ENCODE measurements at places on chromosomes 3 and 15. TPM values are rescaled to one million over a fixed set of nuclear protein-coding genes. Genes with fewer than 3 reads are reported as not detected.

- DNase-seq: no peak
These were observed 777.4 kb downstream of the TUSC7 start for GRCh38 chr3:117486719-117487716.

Gene TRPM1
- not detected for total RNA-seq

GRCh38 chr3:188217011-188217463 lies 63.1 kb downstream of the LPP start:
- no peak for DNase-seq

- DNase-seq: no peak
These were observed 660.1 kb upstream of the CFAP20DC start for GRCh38 chr3:59709702-59710553.

GRCh38 chr15:68806220-68807060 lies 14.3 kb downstream of the ANP32A start:
- no peak for DNase-seq

Gene POPDC2
- total RNA-seq: 0.16 TPM

- DNase-seq: no peak
These were observed 753 bp downstream of the INAFM2 start for GRCh38 chr15:40323953-40324937.

Gene TRIM42
- not detected for total RNA-seq

Gene UROC1
- total RNA-seq: not detected

DNA sequence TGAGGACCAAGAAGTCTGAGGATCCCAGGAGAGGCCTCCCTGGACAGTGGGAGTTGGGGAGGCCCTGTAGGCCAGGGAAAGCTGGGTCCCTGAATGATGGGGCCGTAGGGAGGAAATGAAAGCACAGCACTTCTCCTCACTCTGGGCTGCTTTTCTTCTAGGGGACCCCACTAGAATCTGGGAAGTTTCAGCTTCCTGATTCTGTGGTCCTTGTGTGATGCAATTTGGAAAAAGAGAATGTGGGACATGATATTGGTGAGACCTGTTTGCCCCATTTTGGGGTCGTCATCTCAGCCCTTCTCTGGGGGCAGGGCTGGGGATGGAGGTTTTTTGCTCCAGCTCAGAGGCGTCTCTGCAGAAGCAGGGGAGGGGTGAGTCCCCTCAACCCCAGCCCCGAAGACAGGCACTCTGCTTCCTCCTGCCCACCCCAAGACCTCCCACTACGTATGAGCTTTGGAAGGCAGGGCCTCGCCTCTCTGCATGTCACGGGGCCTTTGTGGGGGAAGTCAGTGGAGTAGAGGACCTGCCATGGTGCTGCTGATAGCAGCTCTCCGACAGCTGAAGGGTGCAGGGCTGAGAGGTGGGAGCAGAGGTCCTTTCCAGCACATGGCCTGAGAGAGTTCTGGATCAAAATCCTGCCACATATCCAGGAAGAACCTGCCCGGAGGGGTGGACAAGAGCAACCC lies 1.5 kb upstream of the SNX22 start:
- no peak for DNase-seq

DNA sequence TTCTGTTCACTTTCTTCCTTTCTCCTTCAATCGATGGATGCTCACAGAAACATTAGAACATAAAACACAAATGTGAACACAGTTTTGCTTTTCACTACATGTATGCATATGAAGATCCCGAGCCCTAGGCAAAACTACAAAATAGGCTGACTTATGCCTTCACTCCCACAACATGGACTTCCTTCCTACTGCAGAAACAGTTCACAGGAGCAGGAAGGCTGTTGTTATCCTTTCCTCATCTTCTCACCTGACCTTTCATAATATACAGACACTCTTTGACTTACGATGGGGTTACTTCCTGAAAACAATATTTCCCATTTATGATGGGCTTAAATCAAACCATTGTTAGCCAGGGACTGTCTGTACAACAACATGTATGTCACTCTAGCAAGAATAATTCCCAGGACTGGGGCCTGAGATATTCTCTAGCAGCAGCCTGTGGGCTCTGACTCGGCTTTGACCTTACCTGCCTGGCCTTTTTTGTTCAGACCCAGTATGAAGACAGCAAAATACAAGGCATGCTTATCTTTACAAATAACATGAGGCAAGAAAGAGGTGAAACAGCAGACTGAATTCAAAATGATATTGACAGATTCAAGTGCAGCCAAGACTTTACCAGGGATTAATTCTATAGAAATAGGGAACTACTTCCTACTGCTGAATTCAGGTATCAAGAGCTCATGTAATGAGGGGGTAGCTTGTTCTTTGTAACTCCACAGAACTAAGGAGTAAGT lies 51.8 kb upstream of the PLXND1 start:
- peak; percentile 13 for DNase-seq

Gene PFKFB4
- total RNA-seq: 2.0 TPM

GRCh38 chr3:136634821-136635220 lies 117.4 kb downstream of the STAG1 start:
- DNase-seq: no peak

Gene PCNP
- total RNA-seq: 30.6 TPM

DNA sequence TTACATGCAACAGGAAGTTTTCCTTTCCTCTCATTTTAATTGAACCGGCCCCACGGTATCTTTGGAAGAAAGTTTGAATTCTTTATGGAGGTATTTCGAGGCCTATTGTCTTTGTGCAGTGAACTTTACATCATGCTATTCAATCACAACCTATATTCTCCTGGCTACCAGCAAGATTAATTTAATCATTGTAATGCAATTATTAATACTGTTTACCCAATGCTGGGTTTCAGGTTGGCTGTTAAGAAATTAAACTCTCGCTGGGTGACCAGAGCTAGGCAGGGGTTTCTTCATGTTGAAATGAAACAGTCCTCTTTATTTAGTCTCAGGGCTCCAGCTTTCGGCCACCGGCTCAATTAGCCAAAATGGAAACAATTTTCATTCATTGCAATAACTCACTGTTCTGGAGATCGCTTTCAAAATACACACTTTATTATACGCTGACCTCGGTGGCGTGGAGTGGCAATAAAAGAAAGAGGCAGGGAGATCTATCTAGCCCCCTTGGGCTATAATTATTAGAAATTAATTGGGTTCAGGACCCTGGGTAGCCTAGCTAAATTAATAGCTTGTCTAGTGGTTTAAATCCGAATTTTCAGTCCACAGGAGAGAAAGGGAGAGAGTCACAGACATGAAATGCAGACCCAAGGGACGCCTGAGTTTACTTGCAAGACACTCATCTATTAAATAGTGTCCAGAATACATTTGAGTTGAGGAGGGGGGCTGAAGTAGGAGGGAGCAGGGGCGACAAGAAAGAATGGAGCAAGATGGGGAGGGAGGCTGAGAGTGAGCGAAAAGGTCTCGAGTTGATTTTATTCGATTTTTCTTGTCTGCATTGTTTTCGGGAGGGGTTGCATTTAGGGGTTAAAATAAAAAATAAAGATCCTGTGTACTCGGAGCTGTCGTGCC lies 3.9 kb upstream of the MECOM start:
- DNase-seq: no peak

Gene MAP1A
- 0.46 TPM for total RNA-seq

Gene SPSB4
- not detected for total RNA-seq

Gene ZPLD1
- total RNA-seq: not detected

Gene ITIH3
- not detected for total RNA-seq

- DNase-seq: no peak
These were observed 97.7 kb upstream of the SAMMSON start for GRCh38 chr3:69901802-69902201.

Gene SKOR1
- total RNA-seq: 0.18 TPM

Gene REC114
- not detected for total RNA-seq

GRCh38 chr3:182920515-182921084 lies 59.7 kb downstream of the DCUN1D1 start:
- peak; percentile 16 for DNase-seq

DNA sequence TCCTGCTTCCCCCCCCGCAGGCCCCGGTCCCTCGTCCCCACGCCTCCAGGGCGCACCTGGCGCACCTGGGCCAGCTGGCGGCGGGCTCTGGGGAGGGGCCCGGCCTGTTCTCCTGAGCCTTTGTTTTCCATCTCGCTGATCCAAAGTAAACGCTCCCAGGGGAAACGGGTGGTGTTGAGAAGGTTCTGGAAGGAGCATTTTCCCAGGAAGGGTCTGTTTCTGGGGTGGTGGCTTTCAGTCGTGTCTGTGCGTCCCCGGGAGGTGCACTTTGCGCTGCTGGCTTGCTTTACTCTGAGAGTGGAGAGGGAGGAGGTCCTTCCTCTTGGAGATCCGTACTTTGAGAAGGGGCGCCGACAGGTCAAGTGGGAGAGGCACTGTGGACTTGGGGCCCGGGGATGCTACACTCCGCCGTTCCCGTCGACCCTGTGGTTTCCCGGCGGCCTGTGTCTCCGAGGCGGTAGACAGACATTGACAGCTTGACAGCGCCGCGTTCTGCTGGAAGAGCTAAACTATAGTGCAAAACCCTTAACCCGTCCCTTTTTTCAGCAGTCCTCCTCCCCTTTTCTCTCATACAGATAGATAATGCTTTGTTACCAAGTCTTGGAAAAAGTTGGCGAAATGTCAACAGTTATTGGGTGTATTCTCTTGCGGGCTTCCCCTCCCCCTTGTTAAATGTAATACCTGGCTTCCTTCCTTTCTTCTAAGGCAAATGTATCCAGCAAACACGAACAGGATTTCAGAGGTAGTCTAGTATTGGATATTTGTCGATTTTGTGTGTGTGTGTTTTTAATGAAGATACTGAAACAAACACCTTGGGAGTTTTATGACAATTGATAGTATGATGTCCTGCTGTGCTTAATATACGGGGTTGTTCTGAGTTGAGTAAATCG lies 6.5 kb downstream of the TPM1 start:
- DNase-seq: peak; percentile 84

Gene CLDN18
- total RNA-seq: not detected

Gene TRIM71
- total RNA-seq: not detected

Gene OR5K2
- not detected for total RNA-seq

- no peak for DNase-seq
These were observed 365.0 kb downstream of the LPP start for GRCh38 chr3:188518835-188519452.

DNA sequence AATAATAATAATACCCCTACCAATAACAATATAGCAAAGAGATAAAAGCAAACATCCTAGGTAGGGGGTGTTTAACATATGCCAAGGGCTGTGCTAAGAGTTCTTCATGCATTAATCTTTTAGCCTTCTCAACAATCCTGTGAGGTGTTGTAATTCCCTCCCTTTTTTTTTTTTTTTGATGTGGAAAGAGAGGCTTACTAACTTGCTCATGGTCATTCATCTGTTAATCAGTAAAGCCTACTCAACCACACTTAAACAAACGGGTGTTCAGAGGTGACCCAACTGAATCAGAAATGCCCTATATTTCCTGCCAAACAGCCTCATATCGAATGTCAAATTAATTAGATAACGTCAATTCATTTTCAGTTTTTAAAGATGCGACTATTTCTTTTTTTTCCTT lies 232.1 kb downstream of the CTNNB1 start:
- DNase-seq: no peak

GRCh38 chr3:170603770-170604510 lies 18.1 kb upstream of the SLC7A14 start:
- no peak for DNase-seq

Gene MITF
- total RNA-seq: not detected

DNA sequence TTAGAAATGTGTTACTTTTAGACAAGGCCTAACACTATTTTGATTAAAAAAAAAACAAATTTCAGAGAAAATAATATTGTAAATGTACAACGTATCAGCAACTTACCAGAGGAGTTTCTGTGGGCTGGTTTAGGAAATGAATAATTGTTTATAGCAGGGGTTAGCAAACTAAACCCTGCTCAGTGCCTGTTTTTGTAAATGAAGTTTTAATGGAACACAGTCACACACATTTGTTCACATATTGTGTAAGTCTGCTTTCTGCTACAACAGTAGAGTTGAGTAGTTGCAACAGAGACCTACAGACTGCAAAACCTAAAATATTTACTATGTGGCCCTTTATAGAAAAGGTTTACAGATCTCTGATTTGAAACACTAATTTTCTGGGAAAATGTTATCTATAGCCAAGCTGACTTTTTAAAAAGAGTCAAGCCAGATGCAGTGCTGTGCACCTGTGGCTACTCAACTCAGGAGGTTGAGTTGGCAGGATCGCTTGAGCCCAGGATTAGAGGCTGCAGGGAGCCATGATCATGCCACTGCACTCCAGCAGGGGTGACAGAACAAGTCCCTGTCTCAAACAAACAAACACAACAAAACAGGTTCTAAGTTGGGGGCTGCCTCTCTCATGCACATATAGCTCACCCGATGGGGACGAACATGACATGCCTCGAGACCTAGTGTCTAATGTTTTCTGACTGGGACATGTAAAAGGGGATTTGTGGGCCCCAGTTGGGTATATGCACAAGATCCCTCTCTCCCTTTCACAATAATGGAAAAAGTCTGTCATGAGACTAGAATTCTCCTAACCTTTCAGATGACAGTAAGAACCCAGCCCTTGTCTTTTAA lies 182.5 kb downstream of the TNIK start:
- no peak for DNase-seq

Gene LSAMP
- not detected for total RNA-seq

DNA sequence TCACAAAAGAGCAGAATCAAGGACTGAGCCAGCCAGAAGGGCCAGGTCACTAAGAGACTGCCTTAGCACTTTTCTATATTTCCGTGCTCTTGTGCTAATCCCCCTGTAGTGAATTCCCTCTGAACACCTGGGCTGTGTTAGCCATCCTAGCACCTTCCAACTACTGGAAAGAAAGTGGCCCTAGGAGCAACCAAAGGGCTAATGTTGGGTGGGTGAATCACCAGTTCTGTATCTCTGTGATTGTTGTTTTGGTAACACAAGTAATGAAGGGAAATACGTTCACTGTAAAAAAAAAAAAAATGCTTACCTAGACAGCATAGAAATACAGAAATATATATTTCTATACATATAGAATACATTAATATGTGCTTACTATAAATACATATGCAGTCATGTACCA lies 43.9 kb downstream of the PXYLP1 start:
- DNase-seq: no peak

DNA sequence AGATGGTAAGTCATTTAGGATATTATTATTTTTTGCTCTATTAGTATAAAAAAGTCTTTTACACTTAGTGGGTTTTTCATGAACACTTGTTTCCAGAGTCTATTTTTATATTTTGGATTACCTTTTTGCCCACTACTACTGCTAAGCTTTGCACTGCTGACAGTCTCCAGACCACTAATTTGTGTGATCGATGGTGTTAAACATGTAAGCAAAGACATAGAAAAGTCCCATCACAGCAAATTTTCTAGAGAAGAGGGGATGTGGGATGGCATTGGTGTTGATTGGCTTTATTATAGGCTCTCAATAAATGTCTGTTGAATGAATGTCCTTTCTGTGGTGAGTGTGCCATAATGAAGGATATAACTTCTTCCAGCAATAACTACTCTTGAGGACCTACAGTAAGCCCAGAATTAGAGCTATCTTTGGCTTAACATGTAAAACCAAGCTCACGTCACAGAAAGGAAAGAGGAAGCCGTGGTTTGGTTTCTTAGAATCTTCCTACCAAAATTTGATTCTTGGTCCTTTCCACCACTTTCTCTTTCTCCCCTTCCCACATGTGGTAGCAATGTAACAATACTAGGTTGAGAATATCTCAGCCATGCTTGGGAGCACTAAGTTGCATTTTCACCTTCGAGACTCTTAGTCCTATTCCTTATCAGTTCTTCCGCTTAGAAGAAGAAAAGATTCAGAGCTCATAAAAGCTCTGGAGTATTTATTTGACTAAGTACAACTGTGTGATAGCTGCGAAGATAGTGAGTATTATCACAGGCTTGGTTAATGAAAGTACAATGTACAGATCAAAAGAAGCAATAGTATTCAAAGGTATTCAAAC lies 90.6 kb upstream of the UMPS start:
- peak; percentile 57 for DNase-seq

Gene TIGIT
- total RNA-seq: not detected

Measured in HT-29 (cell line).